Endothelial cell of umbilical vein (primary cell): ENCODE measurements at places on chromosomes 2 and 18. TPM values are rescaled to one million over a fixed set of nuclear protein-coding genes. Genes with fewer than 3 reads are reported as not detected.

Gene VIL1
- not detected in 2 replicates for total RNA-seq

Gene LIMS3
- total RNA-seq, result 9.4 and 17.8 TPM in 2 replicates

Gene VWA3B
- total RNA-seq, result not detected in 2 replicates

Gene ZNF142
- total RNA-seq, result 31.4 and 34.5 TPM in 2 replicates

Gene ANKRD30B
- total RNA-seq, result not detected in 2 replicates

Gene SERPINB12
- total RNA-seq, result not detected in 2 replicates

Gene FAM110C
- not detected in 2 replicates for total RNA-seq

Gene LRP1B
- 0.07 TPM in 2 replicates for total RNA-seq

Gene SETBP1
- 3.1 and 4.2 TPM in 2 replicates for total RNA-seq

Gene TAF4B
- total RNA-seq, result 1.2 and 2.0 TPM in 2 replicates

Gene ACTR3
- 374 and 401 TPM in 2 replicates for total RNA-seq

Gene TNFRSF11A
- total RNA-seq, result 11.1 and 11.9 TPM in 2 replicates

Gene EVX2
- total RNA-seq, result not detected in 2 replicates
